Right cardiac atrium (tissue), 5 donors: ENCODE measurements at places on chromosomes 13 and 19.

GRCh38 chr13:77114271-77114670 is 87.3 kb upstream of the FBXL3 start:
- no peak for DNase-seq

DNA sequence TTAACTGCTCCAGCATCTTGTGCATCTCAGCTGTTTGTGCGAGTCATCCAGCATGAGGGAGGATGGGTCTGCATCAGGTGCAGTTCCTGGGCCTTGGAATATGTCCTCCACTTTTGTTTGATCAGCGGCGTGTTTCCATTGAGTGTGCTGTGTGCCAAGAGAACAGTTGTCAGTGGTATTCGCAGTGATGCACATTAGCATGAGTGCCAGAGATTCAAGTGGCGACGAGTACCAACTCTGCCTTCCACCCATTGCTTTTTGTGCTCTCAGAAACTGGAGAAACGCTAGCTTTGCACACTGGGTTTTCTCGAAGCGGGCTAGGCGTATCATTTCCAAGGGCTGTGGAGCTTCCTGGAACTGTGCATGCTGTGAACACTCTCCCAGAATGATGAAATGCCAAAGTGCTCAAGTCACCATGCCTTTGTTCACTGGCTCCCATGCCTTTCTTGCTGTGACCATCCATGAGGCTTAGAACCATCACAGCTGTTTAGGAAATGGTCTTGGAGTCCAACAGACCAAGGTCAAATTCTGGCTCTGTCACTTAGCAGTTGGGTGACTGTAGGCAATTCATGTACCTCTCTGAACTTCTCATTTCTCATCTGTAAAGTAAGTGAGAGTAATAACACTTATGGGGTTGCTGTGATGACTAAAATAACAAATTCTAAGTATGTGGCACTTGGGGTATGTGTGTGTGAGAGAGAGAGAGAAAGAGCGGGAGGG is 18.4 kb downstream of the LRCH1 start:
- no peak for DNase-seq

DNA sequence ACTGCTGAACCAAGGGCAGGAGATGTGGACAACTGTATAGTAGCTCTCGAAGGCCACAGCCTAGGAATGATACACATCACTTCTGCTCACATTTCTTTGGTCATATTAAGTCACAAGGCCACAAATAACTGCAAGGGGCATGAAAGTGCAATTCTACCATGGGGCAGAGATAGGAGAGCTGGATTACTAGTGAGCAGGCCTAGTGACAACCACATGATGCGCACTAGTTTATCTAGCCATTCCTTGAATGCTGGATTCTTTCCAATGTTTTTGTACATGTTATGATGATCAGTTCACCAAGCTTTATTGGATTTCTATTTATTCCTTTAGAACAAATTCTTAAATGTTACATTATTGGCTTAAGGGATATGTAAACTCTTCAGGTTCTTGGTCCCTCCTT is 100.7 kb downstream of the MIPEP start:
- no peak for DNase-seq

GRCh38 chr19:17420475-17420924 is 653 bp downstream of the MVB12A start:
- peak; percentile 78 for DNase-seq

- DNase-seq = peak; percentile 66
Observed at GRCh38 chr19:45472563-45473366, 5.0 kb downstream of the FOSB start.

- DNase-seq = peak; percentile 98
Observed at GRCh38 chr19:7098701-7099596, 29.4 kb downstream of the ZNF557 start.

DNA sequence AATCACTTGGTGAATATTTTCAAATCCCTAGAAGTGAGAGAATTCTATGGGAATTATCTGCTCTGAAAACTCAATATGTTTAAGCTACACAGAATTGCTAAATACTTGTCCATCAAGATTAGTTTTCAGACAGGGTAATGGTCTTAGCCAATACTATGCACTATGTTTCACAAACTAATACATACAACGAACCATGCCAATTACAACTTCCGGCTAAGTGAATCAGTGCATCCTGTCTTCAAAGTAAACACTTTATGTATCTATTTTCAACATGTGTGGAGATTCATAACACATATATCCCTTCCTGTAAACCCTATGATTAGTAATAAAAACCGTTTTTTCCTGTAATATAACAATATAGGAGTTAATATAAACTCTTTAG is 181.5 kb downstream of the POSTN start:
- no peak for DNase-seq

- no peak for DNase-seq
Observed at GRCh38 chr13:58343076-58343475, 711.5 kb downstream of the PCDH17 start.

DNA sequence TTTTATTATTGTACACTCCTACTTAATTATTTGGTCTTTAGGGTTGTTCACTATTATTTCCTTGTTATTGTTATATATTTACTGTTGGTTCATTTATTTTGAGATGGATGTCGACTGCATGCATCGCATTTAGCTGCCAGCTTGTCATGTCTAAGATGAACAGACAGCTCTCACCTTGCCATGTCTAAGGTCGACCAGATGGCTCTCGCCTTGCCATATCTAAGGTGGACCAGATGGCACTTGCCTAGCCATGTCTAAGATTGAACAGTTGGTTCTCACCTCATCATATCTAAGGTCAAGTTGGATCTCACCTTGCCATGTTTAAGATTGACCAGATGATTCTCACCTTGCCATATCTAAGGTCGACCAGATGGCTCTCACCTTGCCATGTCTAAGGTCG is 1440.9 kb downstream of the UQCRFS1 start:
- DNase-seq = no peak

- no peak for DNase-seq
Observed at GRCh38 chr13:36601186-36601585, 72.6 kb upstream of the SERTM1 start.

- DNase-seq = no peak
Observed at GRCh38 chr19:41595890-41596280, 19.9 kb downstream of the CEACAM21 start.

DNA sequence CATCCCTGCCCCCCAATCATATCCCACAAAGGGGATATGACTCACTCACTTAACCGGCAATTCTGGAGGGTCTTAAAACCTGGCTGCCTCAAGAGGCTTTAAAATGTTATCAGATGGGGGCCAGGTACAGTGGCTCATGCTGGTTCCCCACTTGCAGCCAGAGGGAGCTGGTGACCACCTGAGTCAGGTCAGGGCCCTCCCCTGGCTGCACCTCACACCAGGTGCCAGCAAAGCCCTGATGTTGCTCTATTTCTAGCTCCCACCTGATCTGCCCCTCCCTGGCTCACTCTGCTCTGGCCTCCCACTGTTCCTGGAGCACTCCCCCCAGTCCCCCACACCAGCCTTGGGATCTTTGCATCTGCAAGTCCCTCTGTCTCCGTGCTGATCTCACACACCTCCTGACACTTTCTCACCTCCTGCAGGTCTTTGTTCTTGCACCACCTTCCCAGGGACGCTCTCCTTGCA is 14.2 kb downstream of the HPN start:
- no peak for DNase-seq

DNA sequence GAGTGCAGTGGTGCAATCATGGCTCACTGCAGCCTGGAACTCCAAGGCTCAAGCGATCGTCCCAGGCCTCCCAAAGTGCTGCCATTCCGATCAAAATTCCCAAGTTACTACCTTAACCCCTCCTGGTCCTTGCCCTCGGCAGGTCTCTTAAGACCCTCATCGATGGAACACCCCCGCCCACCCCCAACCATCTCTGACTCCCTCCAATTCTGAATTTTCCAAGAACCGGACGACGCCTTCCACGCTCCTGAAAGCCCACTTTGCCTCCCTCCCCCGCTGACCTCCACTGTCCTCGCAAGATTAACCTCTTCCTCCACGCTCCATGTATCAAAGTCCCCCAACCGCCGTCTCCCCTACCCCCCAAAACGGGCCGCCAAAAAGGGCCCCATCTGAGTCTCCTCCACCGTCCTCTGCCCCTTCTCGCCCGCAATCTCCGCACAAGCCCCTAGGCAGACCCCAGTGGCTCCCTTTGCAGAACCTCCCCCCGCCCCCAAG is 539 bp downstream of the DAPK3 start:
- no peak for DNase-seq

- DNase-seq = no peak
Observed at GRCh38 chr13:90717451-90717936, 630.0 kb upstream of the MIR17HG start.

DNA sequence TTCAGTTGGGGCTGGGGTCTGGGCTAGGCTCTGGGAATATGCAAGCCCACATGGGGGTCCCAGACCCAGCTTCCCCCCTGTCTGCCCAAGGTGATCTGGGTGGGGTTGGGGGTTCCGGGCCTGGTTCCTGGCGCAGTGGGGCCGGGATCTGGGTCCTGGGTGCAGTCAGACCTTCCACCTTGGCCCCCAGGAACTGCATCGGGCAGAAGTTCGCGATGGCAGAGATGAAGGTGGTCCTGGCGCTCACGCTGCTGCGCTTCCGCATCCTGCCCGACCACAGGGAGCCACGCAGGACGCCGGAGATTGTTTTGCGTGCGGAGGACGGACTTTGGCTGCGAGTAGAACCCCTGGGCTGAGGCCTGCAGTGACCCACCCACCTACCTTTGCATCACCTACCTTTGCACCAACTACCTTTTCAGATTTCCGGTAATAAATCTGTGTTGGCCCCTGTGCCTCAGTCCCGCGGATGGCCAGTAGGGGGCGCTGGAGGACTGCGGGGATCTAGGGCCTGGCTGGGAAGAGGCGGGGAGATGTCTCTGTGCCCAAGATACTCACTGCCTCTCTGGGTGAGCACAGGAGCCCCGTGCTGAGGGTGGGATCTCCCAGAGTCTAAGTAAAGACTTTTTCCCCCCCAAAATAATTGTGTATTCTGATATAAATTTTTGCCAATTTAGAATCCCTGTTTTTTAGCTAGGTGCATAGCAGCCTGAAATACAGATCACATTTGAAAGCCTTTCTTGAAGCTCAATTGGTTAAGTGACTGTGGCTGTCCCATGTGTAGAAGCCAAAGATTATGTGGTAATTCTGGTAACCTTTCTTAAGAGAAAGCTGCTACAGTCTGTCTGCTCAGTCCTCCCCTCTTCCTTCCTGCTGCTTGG is 11.5 kb upstream of the CYP4F3 start:
- peak; percentile 76 for DNase-seq

GRCh38 chr13:91596842-91597241 is 198.4 kb downstream of the GPC5 start:
- no peak for DNase-seq

GRCh38 chr13:98821372-98822224 is 69.1 kb upstream of the SLC15A1 start:
- DNase-seq = no peak

DNA sequence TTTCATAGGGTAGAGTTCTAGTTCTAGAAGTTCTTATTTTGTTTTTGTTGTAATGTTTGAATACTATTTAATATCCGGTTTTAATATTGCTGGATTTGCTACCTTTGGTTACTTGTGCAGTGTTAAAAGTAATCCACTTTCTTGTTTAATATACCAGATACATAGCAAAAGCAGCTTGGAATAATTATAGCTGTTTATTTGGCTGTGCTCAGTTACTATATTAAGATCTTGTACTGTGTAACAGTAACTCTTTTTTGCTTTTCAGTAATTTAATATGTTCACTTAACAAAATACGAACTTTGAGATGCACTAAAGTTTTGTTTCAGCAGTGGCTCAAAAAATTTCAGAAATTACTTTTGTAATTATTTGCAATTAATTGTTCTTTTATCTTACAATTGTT is 50.9 kb downstream of the AKAP11 start:
- DNase-seq = no peak

DNA sequence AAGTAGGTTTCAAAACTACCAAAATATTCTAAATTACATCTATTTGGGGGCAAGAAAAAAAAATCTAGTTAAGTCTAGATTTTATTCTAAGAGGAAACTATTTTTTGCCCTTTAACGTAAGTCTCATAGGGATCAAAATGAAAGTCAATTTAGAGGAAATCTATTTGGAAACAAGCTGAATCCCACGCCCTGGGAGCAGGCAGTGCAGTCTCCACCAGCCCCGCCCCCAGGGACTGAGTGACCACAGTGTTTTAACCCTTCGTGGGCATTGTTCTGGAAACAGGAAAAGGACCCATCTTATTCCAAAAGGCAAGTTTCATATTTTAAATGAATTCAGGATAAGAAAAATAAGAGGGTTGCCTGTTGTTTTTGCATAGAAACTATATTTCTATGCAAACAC is 209.7 kb downstream of the SPRY2 start:
- DNase-seq = peak; percentile 93
